Stimulated activated CD8-positive, alpha-beta memory T cell treated with anti-CD3 and anti-CD28 coated beads, Interleukin-4, amount 100 ng/mL, for 1 hour (primary cell): ENCODE measurements at places on chromosomes 13 and 19.
A peak's percentile ranks its signal among the peaks of the same experiment; 100 is the strongest.

DNA sequence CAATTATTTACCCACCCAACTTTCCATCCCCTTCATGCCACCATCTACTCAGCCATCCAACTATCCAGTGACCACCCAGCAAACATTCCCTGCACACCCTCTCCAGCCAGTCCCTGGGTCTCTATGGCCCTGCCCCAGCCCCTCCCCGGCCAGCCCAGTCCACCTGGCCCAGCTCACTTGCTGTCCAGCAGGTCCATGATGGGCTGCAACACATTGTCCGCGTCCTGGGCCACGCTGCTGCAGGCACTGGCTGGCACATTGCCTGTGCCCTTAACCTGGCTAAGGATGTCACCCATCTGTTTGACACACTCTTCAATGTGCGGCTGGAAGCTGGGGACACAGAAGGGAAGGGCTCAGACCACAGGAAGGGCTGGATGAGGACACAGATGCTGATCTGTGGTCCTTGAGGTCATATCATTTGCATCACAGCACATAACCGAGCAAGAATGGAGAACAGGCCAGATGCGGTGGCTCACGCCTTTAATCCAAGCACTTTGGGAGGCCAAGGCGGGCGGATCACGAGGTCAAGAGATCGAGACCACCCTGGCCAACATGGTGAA lies 61.6 kb downstream of the UNC13A start:
- DNase-seq: no peak

GRCh38 chr19:34995551-34995950 lies 4.6 kb upstream of the GRAMD1A start:
- DNase-seq: no peak

GRCh38 chr19:18608102-18608804 lies 1.7 kb upstream of the CRLF1 start:
- DNase-seq: no peak

DNA sequence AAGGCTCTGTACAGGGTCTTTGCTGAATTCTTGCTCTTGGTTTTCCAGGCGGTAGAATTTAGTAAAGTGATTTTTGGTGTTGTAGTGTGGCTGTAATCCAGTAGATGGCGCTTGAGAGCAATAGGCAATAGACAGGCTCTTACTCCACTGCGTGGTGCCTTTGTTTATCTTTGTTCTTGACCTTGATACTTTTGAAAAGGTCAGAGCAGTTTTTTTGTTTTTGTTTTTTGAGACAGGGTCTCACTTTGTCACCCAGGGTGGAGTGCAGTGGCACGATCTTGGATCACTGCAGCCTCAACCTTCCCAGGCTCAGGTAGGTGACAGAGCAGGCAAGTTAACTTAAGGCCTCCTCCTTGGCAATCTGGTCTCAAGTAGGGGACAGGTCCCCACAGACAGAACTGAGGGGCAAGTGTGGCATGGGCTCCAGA lies 12.2 kb upstream of the LILRA5 start:
- DNase-seq: no peak

GRCh38 chr19:1379961-1380489 lies 3.7 kb upstream of the NDUFS7 start:
- DNase-seq: no peak

DNA sequence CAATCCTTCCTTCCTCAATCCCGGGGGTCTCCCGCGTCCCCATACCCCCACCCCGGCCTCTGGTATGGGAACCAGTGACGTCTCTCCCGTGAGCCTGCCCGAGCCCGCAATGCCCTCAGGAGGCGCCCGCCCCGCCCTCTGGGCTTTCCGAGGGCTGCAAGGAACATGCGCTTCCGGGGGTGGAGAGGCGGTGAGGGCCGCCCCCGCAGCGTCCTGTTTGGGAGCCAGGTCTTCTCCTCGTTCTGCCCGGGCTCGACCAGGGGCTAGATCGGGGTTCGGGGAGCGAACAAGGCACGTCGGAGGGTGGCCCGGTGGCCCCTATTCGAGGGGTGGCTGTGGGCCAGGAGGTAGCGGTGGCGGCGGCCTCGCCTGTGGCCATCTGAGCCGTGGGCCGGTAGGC lies 6.6 kb upstream of the TEX101 start:
- DNase-seq: no peak

DNA sequence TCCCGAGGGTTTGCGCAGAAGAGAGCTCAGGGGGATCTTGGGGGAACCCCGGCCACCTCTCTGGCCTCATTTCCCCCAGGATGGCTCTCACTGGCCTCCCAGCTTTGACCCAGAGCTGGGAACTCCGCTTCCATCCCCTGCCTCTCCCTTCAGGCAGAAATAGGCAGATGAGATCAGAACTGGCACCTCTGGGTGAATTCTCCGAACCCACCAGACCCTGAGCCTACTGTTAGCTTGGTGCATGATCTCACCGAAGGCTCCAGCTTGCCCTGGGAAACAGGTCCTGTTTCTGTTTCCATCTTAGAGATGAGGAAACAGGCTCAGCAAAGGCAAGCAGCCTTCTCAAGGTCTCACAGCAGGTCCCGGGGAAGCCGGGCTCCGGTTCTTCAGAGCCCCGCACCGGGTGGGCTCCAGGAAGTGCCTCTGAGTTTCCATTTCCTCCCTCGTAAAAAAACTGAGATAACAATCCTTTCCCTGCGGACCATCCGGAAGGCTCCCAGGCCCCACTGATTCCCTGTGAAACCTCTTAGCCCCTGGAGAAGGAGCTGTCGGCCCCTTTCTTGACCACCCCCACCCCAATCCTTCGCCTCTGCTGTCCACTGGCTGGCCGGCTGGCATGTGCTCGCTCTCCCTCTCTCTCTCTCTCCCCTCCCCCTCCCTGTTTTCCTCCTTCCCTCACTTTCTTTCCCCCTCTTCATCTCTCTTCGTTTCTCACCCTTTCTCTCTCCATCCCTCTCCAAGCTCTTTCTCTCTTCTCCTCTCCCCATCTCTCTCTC lies 2.1 kb downstream of the NECTIN2 start:
- no peak for DNase-seq

GRCh38 chr13:51599444-51600176 lies 15.3 kb downstream of the WDFY2 start:
- no peak for DNase-seq

DNA sequence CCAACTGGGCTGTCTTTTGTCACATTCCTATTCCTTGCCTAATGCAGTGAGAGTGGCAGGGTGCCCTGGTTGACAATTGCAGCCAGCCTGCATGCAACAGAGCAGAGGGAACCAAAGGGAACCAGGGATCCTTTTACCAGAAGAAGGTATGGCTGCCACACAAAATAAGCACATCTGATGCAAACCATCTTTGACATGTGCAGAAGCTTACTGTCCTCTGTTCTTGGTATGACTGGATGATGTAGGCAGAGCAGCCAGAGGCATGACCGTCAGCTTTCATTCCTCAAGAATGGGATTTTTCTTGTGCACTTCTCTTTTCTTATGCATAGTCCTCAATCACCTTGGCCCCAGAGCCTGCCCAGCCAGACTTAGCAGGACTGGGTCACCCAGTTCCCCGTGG lies 116.1 kb downstream of the UQCRFS1 start:
- DNase-seq: no peak

GRCh38 chr13:99159331-99160061 lies 41.2 kb upstream of the UBAC2 start:
- no peak for DNase-seq

- DNase-seq: no peak
Observed at GRCh38 chr19:40632311-40633036, 31.3 kb downstream of the LTBP4 start.

DNA sequence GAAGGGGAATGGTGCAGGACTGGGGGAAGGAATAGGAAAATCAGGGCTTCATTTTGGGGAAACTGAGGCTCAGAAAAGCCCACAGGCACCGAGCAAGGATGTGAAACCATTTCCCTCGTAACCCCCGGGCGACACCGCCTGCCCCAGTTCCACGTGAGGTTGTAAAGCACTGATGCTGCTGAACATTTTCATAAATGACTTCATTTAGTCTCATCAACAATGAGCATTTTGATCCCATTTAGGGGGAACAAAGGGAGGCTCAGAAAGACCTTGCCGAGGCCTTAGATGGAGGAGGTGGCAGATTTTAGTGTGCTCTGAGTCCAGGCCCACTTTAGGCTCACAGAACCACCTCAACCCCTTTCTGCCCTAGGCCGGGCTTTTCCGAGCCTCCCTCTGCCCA lies 20.5 kb upstream of the FBXO27 start:
- DNase-seq: no peak

- no peak for DNase-seq
Observed at GRCh38 chr13:101116826-101117225, 299.5 kb downstream of the NALCN start.

GRCh38 chr13:87426742-87427141 lies 244.4 kb upstream of the SLITRK5 start:
- DNase-seq: no peak

DNA sequence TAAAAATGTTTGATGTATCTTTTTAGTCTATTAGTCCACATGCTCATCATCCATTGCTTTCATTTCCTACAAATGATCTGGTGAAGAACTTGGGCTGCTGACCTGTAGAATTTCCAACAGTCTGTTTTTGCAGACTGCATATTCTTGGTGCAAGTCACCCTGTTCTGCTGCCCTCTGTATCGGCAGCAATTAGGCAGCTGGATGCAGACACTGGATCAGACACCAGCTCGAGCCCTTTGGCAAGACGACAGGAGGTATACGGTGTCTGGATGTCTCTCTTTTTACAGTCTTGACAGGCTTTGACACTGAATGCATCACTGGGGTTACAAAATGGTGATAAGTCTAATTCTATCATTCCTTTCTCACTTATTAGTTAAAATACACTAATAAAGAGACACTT lies 21.8 kb downstream of the MTRF1 start:
- DNase-seq: no peak

GRCh38 chr19:58544591-58545285 lies 874 bp downstream of the TRIM28 start:
- DNase-seq: no peak

DNA sequence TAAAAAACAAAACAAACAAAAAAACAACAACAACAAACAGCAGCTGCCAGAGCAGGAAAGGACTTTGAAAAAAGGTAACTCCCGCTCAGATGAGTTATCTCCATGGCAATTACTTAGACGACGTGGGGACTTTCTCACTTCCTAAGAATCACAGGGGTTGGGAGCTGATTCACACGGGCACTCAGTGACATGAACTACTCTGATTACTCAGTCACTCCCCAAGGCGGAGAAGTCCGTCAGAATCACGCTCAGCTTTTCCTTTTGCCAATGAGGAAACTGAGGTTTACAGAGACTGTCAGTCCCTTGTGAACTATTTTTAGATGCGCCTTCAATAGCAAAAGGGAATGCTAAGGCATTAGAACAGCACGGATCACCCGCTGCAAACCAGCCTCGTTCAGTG lies 32.3 kb upstream of the MATK start:
- no peak for DNase-seq

DNA sequence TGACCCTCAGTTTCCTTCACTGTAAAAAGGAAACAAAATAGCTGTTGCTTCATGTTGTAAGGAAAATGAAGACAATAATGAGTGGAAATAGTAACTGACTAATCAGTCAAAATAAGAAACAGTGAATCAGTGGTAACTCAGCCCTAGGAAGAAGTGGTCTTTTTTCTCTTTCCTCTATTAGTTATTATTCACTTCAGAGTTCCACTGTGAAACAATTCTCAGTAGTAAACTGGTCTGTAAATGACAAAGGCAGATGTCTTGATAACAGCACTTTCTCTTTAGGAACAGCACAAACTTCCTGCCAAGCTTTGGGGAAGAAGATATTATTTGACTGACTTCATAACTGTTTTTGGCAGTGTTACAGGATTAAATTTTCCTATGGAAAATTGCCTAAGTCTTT lies 600.5 kb upstream of the KLHL1 start:
- DNase-seq: no peak

GRCh38 chr19:45423033-45423588 lies 606 bp downstream of the ERCC1 start:
- peak; percentile 68 for DNase-seq

- DNase-seq: no peak
Observed at GRCh38 chr13:99066219-99066618, 88.4 kb upstream of the DOCK9 start.

- no peak for DNase-seq
Observed at GRCh38 chr19:41919948-41920712, 8.1 kb downstream of the ERFL start.

- no peak for DNase-seq
Observed at GRCh38 chr13:39403106-39403505, 199.9 kb downstream of the LHFPL6 start.

GRCh38 chr13:46748300-46748699 lies 48.7 kb downstream of the ESD start:
- DNase-seq: no peak

DNA sequence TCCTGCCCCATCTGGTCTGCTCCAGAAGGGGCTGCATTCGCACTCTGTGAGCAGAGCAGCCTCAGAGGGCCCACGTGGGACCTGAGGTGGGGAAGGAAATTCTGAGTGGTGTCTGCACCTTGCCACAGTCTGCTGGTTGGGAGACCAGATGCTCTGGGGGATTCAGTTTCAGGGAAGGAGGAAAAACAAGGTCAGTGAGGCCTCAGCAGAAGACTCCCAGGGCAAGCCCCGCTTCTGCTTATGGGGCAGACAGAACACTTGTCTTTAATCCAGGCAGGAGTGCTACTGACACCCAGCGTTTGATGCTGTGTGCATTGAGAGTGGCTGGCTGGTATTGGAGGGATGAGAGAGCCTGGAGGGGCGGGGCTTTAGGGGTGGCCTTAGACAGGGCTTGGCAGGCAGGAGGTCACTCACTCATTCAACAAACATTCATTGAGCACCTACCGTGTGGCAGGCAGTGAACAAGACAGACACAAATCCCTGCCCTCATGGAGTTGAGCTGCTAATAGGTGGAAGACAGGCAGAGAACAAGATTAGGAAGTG lies 4.9 kb upstream of the CLEC17A start:
- no peak for DNase-seq

- no peak for DNase-seq
Observed at GRCh38 chr19:46615966-46616365, 8.9 kb downstream of the PTGIR start.

DNA sequence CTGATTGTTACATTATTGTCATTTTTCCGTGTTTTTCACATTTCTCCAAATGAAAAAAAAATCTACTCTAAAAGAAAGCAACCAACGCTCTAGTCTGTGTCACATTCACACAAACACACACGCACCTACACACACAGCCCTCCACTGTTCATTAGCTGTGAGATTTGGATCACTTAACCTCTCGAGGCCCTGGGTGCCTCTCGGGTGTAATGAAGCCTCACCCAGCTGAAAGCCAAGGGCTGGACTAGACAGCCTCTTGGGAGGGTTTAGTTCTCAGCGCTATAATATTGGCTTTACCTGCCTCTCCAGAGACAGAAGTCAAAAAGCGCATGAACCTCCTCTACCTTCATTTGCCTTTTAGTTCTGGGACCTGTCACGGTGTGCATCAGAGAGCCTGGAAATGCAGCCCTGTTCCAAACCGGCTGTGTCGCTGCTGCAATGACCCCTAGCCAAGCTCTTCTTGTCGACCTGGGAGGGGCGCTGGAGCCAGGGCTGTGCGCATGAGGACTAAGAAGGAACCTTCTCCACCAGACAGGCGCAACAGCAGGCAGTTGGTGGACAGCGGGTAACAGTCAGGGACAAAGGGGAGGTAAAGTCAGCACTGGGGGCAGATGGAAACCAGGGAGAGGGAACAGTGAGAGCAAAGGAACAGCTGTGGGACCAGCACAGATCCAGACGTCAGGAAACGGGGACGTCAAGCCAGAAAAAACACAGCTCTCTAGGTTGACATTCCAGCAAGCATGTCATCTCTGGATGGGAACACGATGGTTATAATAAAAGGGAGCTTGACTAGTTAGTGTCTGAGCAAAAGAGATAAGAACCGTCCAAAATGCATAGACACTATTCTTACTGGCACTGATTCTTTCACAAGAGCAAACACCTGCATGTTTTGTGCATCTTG lies 375.9 kb downstream of the EFNB2 start:
- no peak for DNase-seq
